Stimulated activated CD4-positive, alpha-beta T cell treated with anti-CD3 and anti-CD28 coated beads, TNF-alpha, amount 100 ng/mL, for 24 hours (primary cell): ENCODE measurements at places on chromosomes 3 and 15.

- DNase-seq: no peak
These were observed 66.7 kb upstream of the TNIK start for GRCh38 chr3:171526869-171527268.

DNA sequence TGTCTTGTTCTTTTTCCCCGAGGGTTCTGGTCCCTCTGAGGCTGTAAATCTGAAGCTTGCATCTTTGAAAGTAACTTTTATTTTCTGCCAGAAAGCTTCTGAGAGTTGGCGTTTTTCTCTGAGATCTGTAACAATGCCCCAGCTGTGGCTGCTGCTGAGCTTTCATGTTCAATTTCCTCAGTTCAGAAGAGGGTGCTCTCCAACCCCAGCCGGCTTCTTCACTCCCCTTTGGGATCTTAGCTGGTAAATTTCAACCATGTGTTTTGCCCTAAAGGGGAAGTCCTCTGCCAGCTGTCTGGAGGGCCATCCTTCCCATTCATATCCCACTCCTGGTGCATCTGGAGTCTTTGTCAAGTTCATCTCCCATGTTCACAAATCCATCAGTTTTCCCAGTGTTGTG, 18.3 kb upstream of the CFAP100 start:
- no peak for DNase-seq

DNA sequence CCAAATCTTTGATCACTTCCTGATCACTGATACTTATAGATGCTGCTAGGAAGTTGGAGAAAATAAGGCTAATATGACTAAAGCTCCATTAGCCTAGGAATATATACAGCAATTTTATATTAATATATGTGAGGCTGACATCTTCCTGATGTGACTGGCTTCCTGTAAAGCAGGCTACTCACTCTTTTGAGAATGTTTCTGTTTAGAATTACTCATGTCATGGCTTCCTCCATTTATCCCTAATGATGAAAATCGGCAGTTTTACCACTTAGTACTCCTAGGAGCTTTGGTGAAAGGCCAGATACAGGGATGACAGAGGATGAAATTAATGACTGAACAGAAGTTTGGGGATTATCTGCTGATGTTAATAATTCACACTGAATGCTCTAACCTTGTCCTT, 3.9 kb upstream of the MAP1A start:
- DNase-seq: no peak

GRCh38 chr15:74234598-74234875, 1.6 kb upstream of the CCDC33 start:
- no peak for DNase-seq

GRCh38 chr3:113339616-113340244, 101.6 kb downstream of the CFAP44 start:
- DNase-seq: no peak

GRCh38 chr15:75551091-75551490, 28.0 kb downstream of the PTPN9 start:
- DNase-seq: no peak

DNA sequence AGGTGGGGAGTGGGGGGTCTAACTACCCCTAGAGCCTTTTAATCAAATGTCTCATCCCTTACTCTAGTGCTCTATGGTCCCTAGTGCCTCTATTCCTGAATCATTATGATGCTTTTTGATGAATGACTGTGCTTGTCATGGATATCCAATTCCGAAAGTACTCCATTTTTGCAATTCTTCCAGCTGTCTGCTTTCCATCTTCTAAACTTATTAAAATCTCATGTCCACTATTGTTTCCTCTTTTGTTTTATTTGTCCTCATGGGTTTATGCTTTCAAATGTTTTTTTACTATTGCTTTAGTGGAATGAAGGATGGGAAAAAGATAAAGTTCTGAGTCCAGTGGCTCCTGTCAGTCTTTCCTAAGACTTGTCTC, 77.2 kb upstream of the KCNMB2 start:
- DNase-seq: no peak

- no peak for DNase-seq
These were observed 253.1 kb downstream of the NLGN1 start for GRCh38 chr3:173650596-173650995.

GRCh38 chr15:66254089-66254950, 770 bp upstream of the MEGF11 start:
- no peak for DNase-seq

GRCh38 chr15:22831473-22831872, 7.0 kb upstream of the NIPA2 start:
- no peak for DNase-seq

- DNase-seq: peak; percentile 61
These were observed 2.5 kb upstream of the PLCB2 start for GRCh38 chr15:40310001-40310959.

DNA sequence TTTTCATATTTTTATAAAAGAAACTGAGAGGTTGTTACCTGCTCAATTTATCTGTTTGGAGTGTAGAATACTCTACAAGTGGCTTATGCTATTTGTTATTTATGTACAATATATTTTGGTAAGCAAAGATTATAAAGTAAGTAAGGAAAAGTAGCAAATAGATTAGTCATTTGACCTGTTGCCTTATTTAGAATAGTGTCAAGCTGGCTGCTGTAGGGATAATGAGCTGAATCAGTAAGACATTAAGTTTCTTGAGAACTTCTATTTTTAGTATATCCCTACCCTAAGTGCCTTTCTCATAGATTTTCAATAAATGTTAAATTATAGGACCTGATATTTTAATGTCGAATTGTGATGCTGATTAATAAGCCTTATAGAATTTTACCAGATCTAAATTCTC, 37.2 kb downstream of the ECT2 start:
- no peak for DNase-seq

- DNase-seq: no peak
These were observed 701 bp downstream of the OSBPL11 start for GRCh38 chr3:125594581-125595011.

GRCh38 chr15:59384507-59384906, 11.8 kb upstream of the MYO1E start:
- DNase-seq: no peak

- no peak for DNase-seq
These were observed 78.3 kb upstream of the TBC1D5 start for GRCh38 chr3:17820704-17821103.

DNA sequence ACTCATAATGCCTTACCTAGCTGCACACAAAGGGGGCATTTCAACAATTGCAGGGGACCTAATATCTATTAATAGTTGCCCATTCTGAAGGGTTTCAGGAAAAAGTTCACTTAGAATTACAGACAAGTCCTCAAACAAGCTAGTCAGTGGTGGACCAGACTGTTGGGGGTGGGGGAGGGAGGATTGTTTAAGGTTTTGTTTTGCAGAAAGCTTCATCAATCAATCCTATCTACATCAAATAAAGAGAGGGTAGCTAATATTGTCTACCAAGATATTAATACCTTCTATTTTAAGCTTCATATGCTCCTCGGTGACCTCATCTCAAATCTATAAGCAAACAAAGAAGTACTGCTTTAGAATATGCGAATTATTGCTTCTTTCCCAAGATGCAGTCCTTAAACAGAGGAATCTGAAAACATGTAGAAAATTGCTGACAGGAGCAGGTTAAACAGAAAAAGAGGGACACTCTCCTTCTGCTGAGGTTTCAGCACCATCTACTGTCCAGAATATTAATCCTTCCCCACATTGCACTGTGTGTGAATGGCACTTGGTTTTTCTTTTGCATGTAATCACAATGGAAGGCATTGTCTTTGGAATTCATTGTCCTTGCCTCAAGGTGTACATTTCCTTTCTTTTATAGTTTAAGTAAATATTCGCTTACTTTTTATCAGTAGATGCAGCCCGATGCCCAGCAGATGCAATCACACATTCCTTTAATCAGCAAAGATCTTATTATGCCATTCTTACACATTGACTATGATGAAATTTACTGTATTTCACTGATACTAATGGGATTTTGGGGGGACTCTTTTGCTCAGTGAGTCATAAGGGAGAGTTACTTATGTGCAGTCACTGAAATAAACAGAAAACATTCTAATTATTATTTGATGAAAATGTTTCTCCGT, 94.7 kb downstream of the IL5RA start:
- no peak for DNase-seq

DNA sequence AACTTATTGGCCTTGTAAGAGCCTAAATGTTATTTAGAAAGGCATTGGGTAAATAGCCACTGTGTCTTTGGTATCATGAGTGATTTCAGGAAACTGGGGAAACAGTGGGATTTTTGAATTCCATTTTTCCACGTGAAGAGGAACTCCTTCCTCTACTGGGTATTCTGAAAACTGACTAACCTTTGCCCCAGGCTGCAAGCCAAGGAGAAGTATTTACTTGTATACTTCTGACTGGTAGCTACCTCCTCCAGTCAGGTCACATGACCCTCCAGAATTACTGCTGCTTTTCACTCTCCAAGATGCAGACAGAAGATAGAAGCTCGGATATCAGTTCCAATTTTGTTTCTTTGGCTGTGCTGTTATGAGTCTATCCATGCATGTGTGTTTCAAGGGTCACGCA, 50.9 kb upstream of the MAP3K13 start:
- DNase-seq: no peak

DNA sequence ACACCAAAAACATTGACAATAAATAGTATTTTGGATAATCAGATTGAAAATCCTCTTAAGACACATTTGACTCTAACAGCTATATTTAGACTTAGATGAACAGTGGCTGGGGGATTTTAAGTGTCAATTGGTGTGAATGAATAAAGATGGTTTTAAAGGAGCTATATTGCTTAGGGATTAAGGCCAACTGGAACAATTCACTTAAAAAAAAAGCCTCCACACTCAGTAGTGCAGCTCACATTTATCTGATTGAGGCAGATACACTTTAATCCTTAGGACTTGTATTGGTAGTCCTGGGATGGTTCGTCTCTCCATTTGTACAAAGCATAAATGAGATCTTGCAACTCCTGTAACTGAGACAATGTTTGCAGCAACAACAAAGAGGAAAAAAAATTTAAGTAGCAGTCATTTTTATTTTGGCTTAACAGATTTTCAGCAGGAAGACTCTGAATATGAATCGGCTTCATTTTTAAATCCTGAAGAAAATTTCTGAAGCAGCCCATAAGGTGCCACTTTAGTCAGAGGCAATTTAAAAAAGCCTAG, 112.0 kb downstream of the UACA start:
- DNase-seq: no peak

GRCh38 chr3:162569314-162569713, 1072.7 kb downstream of the OTOL1 start:
- DNase-seq: no peak

GRCh38 chr15:33641069-33641468, 327.2 kb upstream of the CHRM5 start:
- no peak for DNase-seq

- DNase-seq: no peak
These were observed 12.3 kb downstream of the CDIN1 start for GRCh38 chr15:36591536-36592411.
